Cerebellum (tissue), 4 donors: ENCODE measurements at places on chromosomes 2 and 18. TPM values are rescaled to one million over a fixed set of nuclear protein-coding genes. Genes with fewer than 3 reads are reported as not detected.

ANKRD23 gene
- total RNA-seq: 8.0 TPM

CRYGC gene
- total RNA-seq: not detected

SIX2 gene
- total RNA-seq: 0.45 TPM

GRCh38 chr18:21747764-21748693 is 7.4 kb downstream of the MIB1 start:
- no peak for DNase-seq

- peak; percentile 53 for DNase-seq
Measured at GRCh38 chr18:32552421-32553030, 81.8 kb upstream of the GAREM1 start.

GRCh38 chr2:47002480-47003381 is 87.1 kb upstream of the MCFD2 start:
- peak; percentile 89 for DNase-seq

- DNase-seq: no peak
Measured at GRCh38 chr18:13457327-13457726, 238.8 kb downstream of the LDLRAD4 start.

OTX1 gene
- total RNA-seq: not detected

MDH1 gene
- total RNA-seq: 123 TPM

DNA sequence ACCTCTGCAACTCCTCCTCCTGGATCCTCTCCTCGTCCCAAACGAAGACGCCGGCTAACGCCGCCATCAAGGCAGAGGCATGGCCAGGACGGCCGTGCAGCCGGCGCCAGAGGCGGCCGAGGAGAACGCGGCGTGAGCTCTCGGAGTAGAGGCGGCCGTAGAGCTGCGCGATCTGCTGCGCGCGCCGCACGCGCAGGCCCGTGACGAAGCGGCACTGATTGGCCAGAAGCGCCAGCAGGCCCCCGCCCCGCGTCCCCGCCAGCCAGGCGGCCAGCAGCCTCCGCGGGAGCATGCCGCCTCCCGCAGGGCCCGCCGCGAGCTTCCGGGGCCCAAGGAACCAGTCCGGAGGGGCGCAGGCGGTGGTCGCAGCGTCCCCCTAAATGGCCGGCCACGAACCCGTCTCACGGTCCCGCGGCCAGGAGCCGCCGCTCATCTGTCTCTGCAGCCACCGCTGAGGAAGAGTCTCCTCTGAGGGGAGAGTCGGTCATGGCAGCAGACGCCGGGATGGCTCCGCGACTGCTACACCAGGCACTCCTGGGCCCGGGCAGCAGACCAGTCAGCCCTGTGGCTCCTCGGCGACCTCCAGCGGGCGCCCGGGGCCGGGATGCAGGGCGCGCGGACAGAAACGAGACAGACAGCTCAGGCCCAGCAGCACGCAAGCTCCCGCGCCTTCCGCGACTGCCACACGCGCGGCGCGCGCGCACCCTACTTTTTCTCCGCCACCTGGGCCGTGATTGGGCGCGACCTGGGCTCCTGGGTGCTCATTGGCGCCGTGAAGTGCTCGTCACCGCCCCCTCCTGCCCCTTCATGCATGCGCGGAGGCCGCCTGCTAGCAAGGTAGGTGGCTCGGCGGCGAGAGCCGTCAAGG is at the start of gene STARD7:
STARD7 (minus strand) TSS at position 685 of the 868 bp plus-strand sequence; CDS start at position 292, 393 bp downstream.
- peak; percentile 97 for DNase-seq

DNA sequence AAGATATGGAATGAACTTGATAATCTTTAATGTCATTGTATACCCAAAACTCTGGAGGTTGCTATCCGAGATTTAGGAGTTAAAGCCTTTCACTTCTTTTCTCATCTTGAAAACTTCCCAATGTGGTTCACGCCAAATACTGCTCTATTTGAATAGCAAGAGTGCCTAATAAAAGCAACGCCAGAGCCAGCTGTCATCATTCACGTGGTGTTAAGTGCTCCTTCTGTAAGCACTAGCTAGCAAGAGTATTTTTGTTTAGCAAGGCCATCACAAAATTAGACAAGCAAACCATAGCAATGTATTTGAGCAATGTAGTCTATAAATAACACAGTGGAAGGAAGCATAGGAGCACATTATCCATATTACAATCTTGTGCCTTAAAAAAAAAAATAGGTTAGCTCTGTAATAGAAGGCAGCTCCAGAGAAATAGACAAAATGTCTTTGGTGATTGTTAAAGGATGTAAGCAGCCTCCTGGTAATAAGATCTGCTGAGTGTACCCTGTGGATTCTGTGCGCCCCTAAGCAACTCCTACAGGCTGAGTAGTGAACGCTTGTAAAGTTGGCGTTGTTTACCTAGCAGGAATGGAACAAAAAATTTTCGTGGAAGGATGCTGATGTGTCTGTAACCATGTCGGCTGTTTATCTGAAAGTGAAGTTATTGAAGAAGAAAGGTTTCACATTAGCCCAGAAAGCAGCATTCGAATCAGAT is 518.0 kb downstream of the CNTNAP5 start:
- no peak for DNase-seq

GRCh38 chr2:177983183-177983788 is 89.3 kb downstream of the PDE11A start:
- DNase-seq: peak; percentile 43

PRADC1 gene
- 6.4 TPM for total RNA-seq

CCDC74B gene
- 6.0 TPM for total RNA-seq

TEX44 gene
- total RNA-seq: not detected

DNA sequence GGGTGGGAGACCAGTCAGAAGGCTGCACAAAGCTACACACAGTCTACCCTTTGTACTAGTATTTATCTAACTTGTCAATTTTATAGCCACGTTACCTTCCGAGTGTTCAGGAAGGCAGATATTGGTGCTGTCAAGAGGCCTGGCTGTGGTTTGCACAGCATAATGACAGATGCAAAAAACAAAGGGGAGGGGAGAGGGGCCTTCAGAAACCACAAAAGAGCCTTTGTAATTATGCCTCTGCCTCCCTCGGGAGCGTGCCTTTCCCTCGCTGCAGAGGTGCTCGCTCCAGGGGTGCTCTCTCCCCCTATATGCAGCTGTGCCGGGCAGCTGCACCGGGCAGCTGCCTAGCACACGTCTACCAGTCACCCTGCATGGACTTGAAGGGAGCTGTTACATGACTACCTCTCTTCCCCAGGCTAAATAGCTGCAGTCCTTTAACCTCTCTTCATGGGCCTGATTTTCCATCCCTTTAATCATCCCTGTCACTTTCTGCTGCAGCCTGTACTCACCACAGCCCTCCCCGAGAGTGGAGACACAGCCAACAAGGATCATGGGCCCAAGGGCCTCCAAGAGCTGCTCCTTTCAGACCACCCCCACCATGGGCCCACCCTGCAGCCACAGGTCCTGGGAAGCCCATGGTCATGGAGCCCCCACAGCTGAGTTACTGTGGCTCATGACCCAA is 168.4 kb upstream of the PKDCC start:
- DNase-seq: no peak
